Left ventricle myocardium superior (tissue), 1 donor: ENCODE measurements at places on chromosomes 7 and 10.
A peak's percentile ranks its signal among the peaks of the same experiment; 100 is the strongest.

DNA sequence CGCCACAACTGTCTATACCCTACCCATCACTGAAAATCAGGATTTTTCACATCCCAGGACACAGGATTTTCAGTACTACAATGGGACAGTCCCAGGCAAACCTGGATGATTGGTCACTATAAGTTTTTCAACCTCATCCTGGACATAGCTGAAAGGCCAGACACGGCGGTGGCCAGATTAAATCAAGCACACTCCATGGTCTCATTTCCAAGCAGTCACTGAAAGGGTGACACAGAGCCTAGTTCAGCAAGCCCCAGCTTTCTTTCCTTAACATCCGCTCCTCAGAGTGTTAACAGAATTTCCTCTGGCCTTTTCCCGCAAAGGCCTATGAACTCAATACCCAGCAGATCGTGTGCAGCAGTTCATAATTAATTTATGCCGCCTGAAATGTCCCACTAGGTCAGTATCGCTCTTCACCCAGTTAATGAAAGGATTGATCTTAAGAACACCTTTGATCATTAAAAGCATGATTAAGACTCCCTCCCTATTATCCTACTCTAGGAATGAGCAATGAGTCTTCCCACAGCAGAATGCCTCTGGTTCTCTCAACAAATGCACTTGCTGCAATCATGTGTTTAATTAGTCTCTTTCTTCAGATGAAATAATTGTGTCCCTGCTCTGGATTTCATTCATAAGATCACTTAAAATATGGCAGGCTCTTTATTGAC lies 104.0 kb upstream of the NANOS1 start:
- no peak for DNase-seq

GRCh38 chr7:157401567-157402387 lies 65.0 kb downstream of the DNAJB6 start:
- DNase-seq: no peak

DNA sequence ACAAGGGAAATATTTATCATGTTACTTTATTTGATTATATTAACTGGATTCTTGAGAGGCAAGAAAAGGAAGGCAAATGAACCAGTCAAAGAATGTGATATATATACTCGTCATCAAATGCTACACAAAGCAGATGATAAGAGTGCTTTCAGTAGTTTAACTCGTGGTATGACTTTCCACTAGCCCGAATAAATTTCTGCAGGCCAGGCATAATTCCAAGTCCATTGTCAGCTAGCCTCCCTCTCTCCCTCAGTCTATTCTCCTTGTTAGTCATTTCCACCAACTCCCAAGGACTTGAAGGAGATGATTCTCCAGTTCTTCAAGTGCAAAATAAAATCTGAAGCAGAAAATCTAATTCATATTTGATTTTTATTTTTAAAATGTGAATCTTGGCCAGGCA lies 190.5 kb downstream of the GLI3 start:
- DNase-seq: no peak

- no peak for DNase-seq
Measured at GRCh38 chr7:80131675-80132435, 2.8 kb upstream of the GNAI1 start.

DNA sequence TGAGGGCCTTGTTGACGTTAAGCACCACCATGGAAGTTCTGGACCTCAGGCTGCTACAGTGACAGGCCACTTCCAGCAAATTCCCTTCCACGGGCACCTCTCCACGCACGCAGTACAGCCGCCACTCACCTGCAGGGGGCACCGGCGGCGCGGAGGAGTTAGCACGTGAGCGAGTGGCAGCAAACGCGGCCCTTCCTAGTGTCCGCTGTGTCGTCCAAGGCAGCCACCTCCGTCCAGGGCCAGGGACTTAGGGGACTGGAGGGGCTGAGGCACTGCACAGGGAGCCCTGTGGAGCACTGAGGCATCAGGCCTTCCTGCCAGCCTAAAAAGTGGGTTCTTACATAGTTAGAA lies 164.4 kb downstream of the SVIL start:
- DNase-seq: peak; percentile 71

GRCh38 chr10:78460204-78460603 lies 426.5 kb downstream of the RPS24 start:
- no peak for DNase-seq

- DNase-seq: no peak
Measured at GRCh38 chr10:109974504-109975191, 33.1 kb upstream of the ADD3 start.

GRCh38 chr10:46264737-46265368 lies 21.9 kb upstream of the ANTXRL start:
- no peak for DNase-seq

DNA sequence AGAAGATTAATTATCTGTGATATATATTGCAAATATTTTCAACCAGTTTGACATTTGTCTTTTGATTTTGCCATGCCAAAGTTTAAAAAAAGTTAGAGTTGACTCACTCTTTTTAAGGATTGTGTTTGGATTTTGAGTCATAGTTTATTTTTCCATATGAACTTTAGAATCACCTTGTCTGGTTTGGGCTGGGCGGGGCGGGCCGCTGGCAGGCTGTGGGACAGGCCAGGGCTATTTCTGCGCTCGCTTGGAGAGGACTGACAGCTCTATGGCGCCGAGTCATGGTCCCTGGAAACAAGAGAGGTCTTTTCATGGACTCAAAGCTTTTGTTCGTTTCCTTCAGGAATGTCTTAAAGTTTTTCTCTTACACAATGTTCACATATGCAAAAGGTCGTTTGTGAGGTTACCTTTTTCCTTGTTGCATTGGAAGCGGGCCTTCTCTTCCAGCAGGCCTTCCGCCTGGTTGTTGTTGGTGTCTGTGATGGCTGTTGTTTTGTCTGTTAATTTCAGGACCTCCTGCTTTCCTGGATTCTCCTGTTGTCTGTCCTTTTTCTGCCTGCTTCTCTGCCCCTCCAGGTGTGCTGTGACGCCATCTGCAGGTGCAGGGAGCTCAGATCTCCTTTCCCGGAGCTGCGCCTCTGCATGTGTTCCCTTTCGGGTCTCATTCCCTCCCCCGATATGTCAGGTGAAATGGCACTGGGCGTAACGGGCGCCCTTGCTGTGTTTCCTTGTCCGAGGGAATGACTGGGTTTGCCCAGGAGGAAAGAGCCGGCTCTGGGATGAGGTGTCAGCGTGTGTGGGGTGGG lies 53.8 kb downstream of the INPP5A start:
- DNase-seq: peak; percentile 62

- no peak for DNase-seq
Measured at GRCh38 chr7:159167139-159167538, 22.5 kb upstream of the VIPR2 start.

DNA sequence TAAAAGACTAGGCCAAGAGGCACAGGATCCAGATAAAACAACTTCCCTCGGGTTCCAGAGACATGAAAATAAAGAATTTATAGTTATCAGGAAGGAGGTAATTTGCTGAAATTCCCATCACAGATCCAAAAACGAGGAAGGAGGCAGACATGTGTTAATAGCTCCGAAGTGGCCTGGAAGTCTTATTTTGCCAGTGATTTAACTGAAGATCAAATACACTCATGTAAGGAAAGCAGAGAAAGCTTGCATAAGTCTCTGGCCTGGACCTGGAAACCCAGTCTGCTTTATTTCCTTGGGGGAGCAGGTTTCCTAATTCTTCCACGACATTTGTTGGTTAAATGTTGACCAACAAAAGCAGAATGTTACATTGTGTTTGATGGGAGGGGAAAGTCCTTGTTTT lies 498.7 kb upstream of the C7orf33 start:
- DNase-seq: no peak

GRCh38 chr7:103711413-103711812 lies 265.4 kb upstream of the SLC26A5 start:
- DNase-seq: no peak

DNA sequence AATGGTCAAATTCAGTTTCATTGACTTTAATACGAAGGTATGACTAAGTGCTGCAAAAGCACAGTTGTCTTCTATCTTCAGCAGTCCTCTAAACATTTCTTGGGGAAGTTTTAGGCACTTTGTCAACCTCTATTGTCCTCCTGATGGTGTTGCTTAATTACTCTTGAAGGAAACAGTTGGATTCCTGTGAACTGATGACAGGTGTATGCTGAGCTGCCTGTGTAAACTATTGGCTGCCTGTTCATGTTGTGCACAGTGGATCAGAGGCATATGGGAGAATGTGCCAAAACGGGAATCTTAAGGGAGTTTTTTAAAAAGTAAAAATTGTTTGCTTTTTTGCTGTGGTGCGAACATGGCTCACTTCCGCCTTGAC lies 221.0 kb downstream of the AUTS2 start:
- no peak for DNase-seq

DNA sequence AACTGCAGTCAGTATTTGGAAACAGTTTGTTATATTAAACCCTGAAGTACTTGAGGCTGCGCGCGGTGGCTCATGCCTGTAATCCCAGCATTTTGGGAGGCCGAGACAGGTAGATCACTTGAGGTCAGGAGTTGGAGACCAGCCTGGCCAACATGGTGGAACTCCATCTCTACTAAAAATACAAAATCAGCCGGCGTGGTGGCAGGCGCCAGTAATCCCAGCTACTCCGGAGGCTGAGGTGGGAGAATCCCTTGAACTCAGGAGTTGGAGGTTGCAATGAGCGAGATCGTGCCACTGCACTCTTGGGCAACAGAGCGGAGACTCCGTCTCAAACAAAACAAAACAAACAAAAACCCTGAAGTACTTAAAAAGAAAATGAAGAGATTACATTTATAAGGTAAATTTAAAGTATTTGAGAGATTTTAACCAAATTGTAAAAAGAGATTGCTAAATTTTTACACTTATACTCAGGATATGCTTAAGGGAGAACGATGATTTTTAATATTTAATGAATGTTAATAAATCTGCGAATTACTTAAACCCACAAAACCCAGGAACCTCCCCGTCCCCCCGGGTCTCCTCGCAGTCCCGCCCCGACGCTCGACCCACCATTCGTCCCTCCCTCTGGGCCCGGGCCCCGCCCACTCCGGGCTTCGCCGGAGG lies 425 bp upstream of the MTG1 start:
- no peak for DNase-seq

- DNase-seq: no peak
Measured at GRCh38 chr10:97412891-97413304, 11.8 kb upstream of the RRP12 start.

GRCh38 chr7:17786314-17786852 lies 153.9 kb downstream of the SNX13 start:
- no peak for DNase-seq

GRCh38 chr10:31830887-31831286 lies 97.7 kb downstream of the ARHGAP12 start:
- no peak for DNase-seq

DNA sequence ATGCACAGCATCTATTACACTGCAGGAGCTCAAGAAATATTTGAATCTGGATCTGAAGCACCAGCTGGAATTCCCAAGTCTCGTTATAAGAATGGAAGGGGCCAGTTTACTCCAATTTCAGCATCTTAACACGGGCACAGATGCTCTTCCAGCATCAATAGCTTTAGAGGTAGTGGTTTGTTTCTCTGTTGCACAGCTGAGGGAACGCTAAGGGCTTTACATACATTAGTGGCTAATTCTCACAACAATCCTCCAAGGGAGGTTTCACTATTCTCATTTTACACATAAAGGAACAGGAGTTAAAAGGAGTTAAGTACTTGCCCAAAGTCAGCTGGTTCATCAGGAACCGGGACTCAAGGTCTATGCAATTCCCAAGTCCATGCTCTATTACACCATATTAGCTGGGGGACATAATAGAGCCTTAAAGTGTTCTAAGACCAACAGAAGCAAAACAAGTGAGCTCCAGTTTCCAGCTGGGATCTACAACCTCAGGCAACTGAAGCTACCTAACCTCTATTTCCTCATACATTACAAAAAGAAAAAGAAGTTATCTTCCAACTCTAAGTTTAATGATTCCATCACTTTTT lies 9.9 kb downstream of the XPNPEP1 start:
- DNase-seq: no peak

DNA sequence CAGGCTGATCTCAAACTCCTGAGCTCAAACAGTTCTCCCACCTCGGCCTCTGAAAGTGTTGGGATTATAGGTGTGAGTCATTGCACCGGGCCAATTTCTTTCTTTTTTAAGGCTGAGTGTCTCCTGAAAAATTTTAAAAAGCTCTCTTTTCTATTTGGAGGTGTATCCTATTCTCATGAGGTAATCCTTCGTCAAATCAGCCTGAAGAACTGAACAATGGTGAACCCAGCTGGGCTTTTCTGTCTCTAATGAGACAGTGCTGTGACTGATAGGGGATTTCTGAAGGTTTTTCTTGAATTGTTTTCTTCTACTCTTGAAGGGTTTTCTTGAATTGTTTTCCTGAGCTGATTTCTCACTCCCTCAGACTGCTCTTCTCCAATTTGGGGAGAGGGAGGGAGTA lies 30.9 kb upstream of the CALU start:
- DNase-seq: no peak

DNA sequence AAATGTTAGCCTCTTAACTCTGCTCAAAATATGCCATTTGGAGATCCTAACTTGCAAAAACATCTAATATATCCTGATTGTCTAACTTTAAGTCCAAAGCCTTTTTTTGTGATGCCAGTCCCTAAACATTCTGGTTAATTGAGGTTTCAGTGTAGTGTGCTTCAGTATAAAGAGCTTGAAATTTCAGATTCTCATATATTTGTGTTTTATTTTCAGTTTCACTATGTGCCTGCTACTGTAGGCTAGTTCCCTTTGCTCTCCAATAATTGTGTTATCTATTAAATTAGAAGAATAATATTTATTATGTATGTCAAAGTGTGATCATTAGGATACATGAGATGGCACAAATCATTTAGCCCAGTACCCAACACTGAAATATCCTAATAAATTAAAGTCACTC lies 1361.2 kb downstream of the XPNPEP1 start:
- DNase-seq: no peak

DNA sequence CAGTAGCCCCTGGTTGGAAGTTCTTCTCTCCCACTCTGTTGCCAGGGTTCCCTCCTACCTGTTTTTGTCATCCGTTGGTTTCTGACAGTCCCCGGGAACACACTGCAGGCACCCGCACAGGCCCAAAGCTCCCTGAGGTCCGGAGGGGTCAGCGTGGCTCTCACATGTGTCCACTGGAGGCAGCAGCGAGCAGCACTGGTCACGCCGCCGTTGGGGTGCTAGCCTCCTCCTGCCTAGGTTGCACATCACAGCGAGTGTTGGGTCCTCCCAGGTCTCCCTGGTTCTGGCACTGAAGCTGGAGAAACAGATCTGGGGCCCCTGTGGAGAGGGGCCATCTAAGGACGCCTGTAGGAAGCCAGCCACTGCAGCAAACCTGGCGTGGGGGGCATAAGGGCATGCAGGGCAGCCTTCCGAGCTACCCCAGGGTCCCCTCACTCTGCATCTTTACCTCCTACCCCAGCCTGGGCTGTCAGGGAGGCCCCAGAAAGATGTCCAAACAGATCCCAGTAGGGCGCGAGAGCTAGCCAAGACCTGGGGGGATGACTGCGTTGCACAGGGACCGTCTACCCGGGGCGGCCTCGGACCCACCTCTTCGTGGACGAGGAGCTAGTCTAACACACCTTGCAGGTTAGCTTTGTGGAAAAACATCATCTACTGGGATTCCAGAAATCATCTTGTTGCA lies 28.9 kb downstream of the LRRC27 start:
- DNase-seq: peak; percentile 54

- DNase-seq: peak; percentile 14
Measured at GRCh38 chr7:159139639-159140038, 5.0 kb downstream of the VIPR2 start.

- DNase-seq: no peak
Measured at GRCh38 chr10:113706623-113707022, 26.9 kb downstream of the CASP7 start.
